Stimulated activated CD8-positive, alpha-beta memory T cell treated with anti-CD3 and anti-CD28 coated beads, Interleukin-15, amount 100 ng/mL, for 1 hour (primary cell): ENCODE measurements at places on chromosomes 4 and X.
A peak's percentile ranks its signal among the peaks of the same experiment; 100 is the strongest.

- DNase-seq: no peak
These were observed 29.2 kb upstream of the FGFBP2 start for GRCh38 chr4:15992167-15992485.

GRCh38 chrX:42131856-42132255, 208.5 kb upstream of the CASK start:
- DNase-seq: no peak

DNA sequence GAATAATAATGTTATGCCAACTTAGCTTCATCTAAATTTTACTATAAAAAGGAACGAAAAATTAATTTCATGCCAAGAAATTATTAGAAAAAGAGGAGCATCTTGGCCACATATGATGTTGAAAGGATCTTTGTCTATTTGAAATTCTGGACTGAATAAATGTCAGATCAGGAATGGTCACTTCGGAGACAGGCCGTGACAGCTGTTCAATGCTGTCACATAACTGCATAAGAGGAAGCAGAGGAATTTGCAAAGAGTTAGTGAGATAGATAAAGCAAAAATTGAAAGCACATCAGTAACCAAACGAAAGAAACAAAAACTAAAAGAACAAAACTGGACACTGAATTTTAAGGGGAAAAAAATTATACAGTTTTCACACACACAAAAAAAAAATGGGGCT, 100.9 kb downstream of the GASK1B start:
- DNase-seq: no peak

DNA sequence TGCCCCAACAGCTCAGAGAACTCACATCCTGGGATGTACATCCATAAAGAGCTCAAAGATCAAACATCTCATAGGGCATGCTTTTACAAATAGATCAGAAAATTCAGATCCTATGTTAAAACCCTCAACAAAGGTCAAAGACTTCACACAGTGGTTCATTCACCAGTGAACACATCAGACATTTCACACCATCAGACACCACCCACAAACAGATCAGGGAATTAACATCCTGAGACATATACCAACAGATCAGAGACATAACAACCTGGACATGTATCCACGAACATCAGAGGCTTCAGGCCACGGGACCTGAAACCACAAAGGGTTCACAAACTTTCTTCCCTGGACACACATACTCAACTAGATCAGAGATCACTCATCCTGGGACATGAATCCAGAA, 23.4 kb downstream of the SUV39H1 start:
- no peak for DNase-seq

DNA sequence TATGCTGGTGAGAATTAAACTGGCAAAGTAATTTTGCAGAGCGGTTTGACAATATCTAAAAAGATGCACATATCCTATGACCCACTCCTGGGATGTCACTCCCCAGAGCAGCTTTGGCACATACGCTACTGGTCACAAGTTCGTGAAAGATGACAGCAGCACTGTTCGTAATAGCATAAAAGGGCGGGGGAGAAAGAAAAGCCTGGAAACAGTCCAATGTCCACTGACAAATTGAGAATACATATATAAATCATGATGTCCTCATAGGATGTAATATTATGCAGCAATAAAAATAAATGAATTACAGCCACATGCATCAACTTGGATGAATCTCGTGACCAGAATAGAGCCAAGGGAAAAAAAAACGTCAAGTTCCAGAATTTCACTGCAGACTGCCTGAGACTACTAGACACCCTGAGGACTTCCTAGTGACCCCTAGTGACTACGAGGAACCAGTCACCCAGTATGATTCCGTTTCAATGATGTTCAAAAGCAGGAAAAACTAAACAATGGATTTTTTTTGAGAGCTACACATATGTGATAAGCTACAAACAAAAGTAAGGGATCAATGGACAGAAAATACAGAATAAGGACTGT, 1.8 kb downstream of the PCSK1N start:
- no peak for DNase-seq

- no peak for DNase-seq
These were observed 11.8 kb downstream of the FAM184B start for GRCh38 chr4:17769406-17770174.

GRCh38 chr4:93384241-93384640, 444.3 kb upstream of the ATOH1 start:
- DNase-seq: no peak

- DNase-seq: no peak
These were observed 163.3 kb upstream of the USP38 start for GRCh38 chr4:143021384-143021783.

GRCh38 chr4:101871962-101872676, 81.6 kb downstream of the BANK1 start:
- DNase-seq: no peak

- DNase-seq: peak; percentile 4
These were observed 51.1 kb downstream of the SCML1 start for GRCh38 chrX:17788439-17788838.

DNA sequence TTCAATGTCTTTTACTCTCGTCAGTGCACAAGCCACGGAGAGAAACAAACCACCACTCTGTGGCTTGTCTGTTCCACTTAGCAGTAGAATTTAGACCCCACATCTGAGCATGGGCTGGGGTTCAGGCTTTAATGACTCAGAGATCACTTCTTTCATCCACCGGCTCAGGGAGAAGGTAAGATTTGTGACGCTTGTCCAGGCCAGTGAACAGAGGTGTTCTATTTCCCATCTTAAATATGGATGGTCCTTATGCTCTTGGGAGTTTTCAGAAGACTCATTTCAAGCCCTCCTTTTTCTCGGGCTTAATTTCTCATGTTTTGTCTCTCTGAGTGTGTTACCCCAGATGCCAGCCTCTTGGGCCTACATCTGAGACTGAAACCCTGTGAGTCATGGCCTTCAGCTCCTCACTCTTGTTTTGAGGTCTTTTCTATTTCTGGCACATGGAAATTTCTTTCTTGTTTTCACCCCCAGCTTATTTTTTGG, 127.4 kb upstream of the SFRP2 start:
- DNase-seq: no peak
